ENCODE measurements at places on chromosomes 5 and 9.

DNA sequence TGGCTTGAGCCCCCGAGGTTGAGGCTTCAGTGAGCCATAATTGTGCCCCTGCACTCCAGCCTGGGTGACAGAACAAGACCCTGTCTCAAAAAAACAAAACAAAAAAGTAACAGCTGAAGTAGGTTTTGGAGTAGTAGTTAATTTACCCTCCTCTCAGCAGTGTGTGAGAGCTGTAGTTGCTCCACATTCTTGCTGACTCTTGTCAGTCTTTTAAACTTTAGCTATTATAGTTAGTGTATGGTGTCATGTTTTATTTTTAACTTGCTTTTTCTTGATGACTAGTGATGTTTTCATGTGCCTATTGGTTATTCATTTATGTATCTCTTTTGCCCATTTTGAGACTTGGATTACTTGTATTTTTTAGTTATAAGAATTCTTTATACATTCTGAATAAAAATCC is 52.9 kb upstream of the DHFR start:
- DNase-seq: no peak

- no peak for DNase-seq
Observed at GRCh38 chr5:157382996-157383800, 76.8 kb upstream of the NIPAL4 start.

DNA sequence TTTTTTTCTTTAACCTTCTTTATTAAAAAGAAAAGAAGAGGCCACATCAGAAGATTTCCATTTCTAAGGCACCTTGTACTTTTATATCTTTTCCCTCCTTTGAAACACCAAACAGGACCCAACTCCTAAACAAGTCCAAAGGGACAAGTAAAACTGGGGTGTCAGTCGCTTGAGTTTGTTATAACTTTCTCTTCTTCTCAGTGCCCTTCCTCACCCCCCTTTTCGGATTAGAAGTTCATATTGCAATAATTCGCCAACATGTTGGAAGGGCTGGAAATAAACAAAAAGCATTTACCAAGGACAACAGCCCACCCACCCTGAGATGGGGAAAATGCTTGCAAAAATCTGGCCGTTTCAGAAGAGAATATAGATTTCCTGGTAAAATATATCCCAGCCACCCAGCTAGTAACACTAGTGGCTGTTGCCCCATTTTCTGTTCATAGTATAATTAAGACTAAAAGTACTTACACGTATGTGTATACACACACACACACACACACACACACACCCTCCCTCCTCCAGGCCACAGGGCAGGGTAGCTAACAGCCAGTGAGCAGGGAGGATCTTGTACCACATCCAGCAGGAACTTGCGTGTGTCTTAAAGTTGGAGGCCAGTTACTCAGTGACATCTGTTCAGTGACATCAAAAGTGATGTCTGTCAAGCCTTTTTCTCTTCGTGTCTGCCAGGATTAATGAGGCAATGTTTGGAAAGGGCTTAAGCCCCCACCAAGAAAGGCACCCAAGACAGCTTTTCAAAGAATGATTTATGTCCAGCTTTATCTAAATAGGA is 149.1 kb upstream of the KLF4 start:
- no peak for DNase-seq

DNA sequence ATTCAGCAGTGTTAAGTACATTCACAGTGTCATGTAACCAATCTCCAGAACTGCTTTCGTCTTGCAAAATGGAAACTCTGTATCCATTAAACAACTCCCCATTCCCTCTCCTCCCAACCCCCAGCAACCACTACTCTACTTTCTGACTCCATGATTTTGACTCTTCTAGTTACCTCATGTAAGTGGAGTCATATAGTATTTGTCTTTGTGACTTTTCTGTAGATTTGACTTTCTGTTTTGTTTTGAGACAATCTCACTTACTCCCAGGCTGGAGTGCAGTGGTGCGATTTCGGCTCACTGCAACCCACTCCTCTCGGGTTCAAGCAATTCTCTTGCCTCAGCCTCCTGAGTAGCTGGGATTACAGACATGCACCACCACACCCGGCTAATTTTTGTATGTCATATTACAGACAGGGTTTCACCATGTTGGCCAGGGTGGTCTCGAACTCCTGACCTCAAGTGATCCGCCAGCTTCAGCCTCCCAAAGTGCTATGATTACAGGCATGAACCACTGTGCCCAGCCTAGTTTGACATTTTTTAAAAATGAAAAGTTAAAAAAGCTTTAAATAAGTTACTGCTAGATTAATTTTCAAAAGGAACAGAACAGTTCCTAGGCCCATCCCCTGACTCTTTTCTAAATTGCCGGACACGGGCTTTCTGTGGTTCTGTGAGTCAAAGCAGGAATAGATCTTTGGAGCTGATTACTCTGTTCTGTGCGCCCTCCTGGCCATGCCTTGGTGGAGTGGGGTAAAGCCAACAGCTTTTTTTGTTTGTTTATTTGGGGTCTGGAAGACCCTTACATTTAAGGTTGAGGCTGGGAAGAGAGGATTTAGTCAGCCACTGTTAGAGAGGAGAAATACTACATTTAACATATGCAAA is 59.3 kb downstream of the RALGPS1 start:
- DNase-seq: no peak

DNA sequence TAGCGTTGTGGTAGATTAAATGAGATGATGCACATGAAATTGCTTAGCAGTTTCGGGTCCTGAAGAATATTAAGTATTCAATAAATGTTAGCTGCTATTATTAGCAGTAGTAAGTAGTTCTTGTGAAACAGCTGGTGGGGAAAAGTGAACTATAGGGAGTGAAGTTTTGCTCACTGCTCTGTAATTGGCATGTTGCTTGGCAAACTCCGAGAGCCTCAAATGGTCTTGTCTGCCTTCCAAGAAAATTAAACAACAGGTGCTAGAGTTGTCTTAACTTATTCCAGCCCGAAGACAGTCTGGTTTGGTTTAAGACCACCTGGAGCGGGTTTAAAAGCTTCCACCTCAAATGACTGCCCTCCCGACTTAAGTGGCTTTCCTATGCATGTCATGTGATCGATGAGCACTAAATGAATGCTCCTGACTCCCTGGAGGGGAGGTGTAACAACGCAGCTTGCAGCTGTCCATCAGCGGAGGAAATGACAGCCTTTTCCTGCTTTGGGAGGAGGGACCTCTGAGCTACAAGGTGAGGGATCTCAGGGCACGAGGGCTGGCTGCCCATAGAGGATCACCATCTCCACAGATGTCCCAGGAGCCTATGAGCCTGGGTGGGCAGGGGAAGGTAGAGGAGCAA is 202.9 kb upstream of the PANK3 start:
- no peak for DNase-seq

DNA sequence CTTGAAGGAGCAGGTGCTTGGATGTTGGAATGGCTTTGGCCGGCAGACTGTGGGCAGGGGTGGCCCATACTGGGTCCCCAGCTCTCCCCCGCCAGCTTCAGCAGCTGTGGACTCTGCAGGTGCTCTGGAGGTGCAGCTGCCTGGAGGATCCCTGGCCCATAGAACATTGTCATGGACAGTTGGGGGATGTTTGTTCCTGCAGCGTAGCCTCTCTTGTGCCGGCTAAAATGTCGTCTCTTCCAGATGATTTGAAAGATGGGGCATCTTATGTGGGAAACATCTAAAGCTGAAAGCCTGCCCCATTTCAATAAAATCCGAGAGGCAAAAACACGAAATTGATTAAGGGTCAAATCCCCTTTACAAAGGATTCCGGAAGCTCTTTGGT is 13.5 kb upstream of the SLC6A19 start:
- DNase-seq: no peak

- DNase-seq: no peak
Observed at GRCh38 chr5:102638316-102638715, 116.8 kb upstream of the PAM start.

GRCh38 chr5:37198842-37199241 is 50.3 kb downstream of the CPLANE1 start:
- DNase-seq: no peak

DNA sequence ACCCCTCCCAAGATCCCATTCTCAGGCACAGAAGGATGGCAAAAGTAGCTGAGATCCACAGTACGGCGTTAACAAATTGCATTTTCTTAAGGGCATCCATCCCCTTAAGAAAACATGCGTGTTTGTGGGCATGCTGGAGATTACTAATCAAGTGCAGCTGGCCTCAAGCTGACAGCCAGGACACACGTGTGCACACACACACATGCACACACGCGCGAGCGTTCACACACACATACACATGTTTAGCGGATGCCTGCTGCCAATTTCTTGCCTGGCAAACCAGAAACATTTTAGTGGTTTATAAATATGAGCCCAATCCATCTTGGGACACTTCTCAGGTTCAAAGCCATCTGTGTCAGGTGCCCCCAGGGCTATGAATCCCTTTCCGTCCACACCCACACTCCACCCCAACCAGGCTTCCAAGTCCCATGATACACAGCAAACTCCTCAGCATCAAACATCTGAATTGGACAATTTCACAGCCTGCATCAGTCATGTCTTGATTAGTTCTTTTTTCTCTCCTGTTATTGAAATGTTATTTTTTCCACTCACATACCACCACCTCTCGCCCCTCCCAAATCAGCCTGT is 23.5 kb upstream of the SMIM23 start:
- no peak for DNase-seq

GRCh38 chr9:109730228-109730627 is 49.8 kb upstream of the PALM2AKAP2 start:
- no peak for DNase-seq

GRCh38 chr9:130296783-130297055 is 31.2 kb downstream of the HMCN2 start:
- DNase-seq: no peak

DNA sequence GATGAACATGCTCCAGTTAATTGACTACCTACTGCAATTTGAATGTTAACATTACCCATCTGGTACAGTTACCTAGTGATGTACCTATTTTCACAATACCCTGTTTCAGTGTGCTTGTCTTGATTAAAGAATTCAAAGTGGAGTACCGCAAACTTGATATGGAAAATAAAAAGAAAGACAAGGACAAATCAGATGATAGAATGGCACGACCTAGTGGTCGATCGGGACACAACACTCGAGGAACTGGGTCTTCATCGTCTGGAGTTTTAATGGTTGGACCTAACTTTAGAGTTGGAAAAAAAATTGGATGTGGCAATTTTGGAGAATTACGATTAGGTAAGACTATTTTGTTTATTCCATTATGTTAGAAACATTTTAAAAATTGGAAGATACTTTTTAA is 33.5 kb downstream of the CSNK1G3 start:
- DNase-seq: no peak

All from GM12892 (cell line).